ENCODE measurements at places on chromosomes 6 and 20. TPM values are rescaled to one million over a fixed set of nuclear protein-coding genes. Genes with fewer than 3 reads are reported as not detected.

The PXDC1 gene
- total RNA-seq, result 21.5 TPM

The PNPLA1 gene
- total RNA-seq, result not detected

The AKAP12 gene
- 196 TPM for total RNA-seq

The DDO gene
- total RNA-seq, result 0.14 TPM

The SLC16A10 gene
- total RNA-seq, result 0.78 TPM

The PDE7B gene
- 0.61 TPM for total RNA-seq

The COQ3 gene
- total RNA-seq, result 10.5 TPM

The CTAGE9 gene
- total RNA-seq, result not detected

The INSM1 gene
- not detected for total RNA-seq

The SPATS1 gene
- not detected for total RNA-seq

The CLPSL2 gene
- total RNA-seq, result 0.53 TPM

The CST4 gene
- not detected for total RNA-seq

The ZNF512B gene
- 13.7 TPM for total RNA-seq

The BPIFB1 gene
- total RNA-seq, result 0.05 TPM

The FOXA2 gene
- 19.2 TPM for total RNA-seq

The CASS4 gene
- total RNA-seq, result not detected

The HLA-DQB1 gene
- total RNA-seq, result not detected

The HSPA12B gene
- 0.70 TPM for total RNA-seq

The PRKN gene
- total RNA-seq, result 0.24 TPM

The LAMP5 gene
- total RNA-seq, result 0.08 TPM

The NRSN1 gene
- not detected for total RNA-seq

The FAM83C gene
- 0.14 TPM for total RNA-seq

The TMEM244 gene
- not detected for total RNA-seq

The SS18L1 gene
- total RNA-seq, result 8.6 TPM

The TRIM31 gene
- total RNA-seq, result 0.72 TPM

The PGK2 gene
- not detected for total RNA-seq

The SPEF1 gene
- total RNA-seq, result 2.3 TPM

The BPIFB4 gene
- not detected for total RNA-seq

The APCDD1L gene
- 0.06 TPM for total RNA-seq

The GHRH gene
- not detected for total RNA-seq

All from A549 treated with AZD2906 at 1 μM for 4 hours (cell line).